ENCODE measurements at places on chromosomes 3 and 15.

- DNase-seq = no peak
These were observed 29.1 kb upstream of the TBC1D23 start for GRCh38 chr3:100231668-100232067.

- DNase-seq = peak; percentile 73
These were observed 34.3 kb downstream of the IRAK2 start for GRCh38 chr3:10198761-10199649.

DNA sequence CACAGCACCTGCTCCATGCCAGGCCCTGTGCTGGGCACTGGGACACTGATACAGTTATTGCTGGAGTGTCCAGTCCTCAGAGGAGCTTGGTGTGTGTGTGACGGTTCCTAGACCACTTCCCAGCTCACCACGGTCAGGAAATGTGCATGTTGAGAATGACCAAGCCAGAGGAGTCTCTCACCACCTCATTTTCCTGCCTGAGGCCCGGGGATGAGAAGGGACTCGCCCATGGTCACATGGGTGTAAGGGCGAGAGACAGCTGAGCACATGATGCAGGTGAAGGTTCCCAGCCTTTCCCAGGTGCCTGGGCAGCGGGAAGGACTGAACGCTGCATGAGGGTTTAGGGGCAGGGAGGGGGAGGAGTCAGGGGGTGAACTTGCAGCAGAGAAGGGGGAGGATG, 180.9 kb upstream of the TLE3 start:
- DNase-seq = no peak

DNA sequence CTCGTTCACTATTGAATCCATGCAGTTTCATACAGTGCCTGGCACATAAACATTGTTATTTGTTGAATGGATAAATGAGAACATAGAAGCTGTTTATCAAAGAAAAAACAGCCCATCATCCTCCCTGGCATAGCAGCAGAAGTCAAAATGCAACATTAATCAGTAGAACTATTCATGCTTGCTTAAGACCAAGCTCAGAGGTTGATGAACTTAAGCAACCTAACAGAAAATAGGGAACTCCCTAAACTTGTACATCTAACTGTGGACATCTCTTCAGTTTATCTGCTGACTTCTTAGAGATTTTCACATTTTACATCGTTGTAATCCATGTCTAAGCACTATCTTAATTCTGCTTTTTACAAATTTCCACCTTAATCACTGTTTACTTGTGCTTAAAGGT, 29.2 kb downstream of the SENP8 start:
- no peak for DNase-seq

GRCh38 chr3:148062590-148062989, 635.1 kb upstream of the AGTR1 start:
- DNase-seq = no peak

DNA sequence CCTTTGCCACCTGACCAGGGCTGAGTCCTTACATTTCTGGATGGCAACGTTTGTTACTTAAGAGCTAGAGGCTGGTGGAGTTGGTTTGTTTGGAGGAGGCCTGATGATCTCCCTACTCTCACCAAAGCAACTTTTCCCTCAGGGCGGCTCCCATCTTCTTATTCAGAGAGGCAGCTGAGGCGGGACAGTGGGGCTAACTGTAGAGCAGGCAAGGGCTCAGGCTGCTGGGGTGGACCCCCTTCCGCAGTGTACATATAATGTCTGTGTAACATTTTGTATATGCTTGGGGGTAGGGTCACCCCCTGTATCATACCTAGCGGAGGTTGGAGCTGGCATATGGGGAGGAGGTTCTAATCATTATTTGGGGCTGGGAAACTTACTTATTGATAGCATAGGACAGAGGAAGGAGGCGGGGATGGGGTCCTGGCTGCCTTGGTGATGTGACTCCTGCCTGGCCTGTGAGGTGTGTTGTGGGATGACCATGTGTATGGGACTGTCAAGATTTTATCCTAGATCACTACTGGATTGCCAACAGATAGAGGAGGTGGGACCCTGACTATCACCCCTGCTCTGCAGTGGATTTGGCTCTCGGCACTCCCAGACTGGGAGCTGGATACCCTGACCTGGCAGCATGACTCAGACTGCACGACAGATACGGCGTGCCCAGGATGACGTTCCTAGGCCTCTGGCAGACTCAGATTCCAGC, 52.5 kb upstream of the UBE2Q2 start:
- DNase-seq = no peak

GRCh38 chr15:34014556-34014955, 24.4 kb downstream of the AVEN start:
- no peak for DNase-seq

DNA sequence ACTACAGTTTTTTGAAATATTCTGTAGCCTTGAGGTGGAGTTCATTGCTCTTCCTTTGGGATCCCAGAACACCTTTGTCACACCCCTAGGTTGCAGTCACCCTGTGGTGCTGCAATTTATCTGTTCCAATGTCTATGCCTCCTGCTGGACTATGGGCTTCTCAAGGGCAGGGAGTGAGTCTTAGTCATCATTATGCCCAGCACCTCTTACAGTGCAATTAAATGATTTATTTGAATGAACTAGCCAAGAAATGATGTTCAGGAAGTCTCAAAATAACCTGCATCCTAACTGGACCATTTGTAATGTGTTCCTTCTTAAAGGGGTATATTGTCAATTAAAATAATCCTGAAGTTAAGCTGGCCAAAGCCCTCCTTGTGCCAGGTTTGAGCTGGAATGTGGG, 28.5 kb downstream of the SHC4 start:
- DNase-seq = no peak

GRCh38 chr15:100941536-100941935, 22.4 kb downstream of the LRRK1 start:
- no peak for DNase-seq

GRCh38 chr3:101988596-101988995, 139.3 kb downstream of the NFKBIZ start:
- DNase-seq = peak; percentile 21

DNA sequence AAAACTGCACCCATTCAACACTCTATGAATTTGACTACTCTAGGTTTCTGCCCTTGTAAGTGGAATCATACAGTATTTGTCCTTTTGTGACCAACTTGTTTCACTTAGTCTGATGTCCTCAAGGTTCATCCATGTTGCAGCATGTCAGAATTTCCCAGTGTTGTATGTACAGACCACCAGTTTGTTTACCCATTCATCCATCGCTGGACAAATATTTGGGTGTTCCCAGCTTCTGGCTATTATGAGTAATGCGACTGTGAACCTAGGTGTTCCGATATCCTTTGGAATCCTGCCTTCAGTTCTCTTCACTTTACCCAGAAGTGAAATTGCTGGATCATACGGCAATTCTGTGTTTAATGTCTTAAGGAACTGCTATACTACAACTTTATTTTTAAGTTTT, 12.6 kb downstream of the RPL32 start:
- DNase-seq = no peak

- no peak for DNase-seq
These were observed 26.5 kb downstream of the NEO1 start for GRCh38 chr15:73078722-73079121.

DNA sequence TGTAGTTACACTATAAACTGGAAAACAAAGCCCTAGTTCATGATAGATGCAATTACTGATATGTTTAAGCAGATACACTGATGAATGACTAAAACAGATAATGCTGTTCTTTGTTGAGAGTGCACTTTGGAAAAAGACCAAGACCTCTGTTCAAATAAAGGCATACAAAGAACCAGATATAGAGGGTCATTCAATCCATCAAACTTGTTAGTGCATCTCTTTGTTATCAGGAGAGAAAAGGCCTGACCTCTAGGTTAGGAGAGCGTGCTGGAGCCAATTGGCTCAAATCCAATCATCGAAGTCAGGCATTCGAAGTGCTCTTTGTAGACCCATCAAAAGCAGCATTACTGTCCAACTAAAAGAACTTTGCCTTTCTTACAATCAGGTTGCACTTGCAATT, 124.2 kb downstream of the TFG start:
- no peak for DNase-seq

DNA sequence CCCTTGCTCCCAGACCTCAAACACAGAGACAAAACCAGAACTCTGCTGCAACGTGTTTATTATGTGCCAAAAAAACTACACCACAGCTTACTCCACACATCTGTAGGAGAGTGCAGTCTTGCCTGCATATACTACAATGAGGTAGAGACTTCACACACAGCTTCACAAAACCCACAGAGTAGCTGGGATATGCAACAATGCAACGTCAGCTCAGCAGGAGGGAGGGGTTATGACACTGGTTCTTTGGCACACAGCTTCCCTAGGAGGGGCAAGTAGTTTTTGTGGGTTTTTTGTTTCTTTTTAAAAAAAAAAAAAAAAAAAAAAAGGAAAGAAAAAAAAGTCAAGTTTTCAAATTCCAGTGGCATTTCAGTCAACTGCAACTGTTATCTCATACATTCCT, 2.9 kb upstream of the RPS17 start:
- no peak for DNase-seq

GRCh38 chr15:90222547-90222946, 11.2 kb downstream of the CIB1 start:
- no peak for DNase-seq

- no peak for DNase-seq
These were observed 6.3 kb downstream of the DNAH1 start for GRCh38 chr3:52322466-52322865.

DNA sequence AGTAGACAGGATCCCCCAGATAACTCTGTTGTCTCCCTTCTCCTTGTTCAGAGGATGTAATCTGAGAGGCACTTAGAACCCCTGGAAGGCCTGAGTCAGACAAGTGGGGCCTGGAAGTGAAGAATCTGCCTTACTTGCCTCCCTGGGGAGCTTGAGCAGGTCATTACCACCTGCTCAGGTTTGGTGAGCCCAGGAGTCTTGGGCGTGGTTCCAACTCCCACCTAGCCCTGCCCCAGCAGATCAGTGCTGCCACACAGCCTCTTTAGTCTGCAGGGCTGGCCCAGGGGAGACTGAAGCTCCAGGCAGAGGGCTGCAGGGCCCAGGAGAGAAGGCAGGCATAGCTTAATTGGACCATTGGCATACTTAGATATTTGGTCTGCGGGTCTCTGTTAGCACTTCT, 230.0 kb downstream of the ERC2 start:
- no peak for DNase-seq

- DNase-seq = no peak
These were observed 148.0 kb downstream of the RPLP1 start for GRCh38 chr15:69600556-69601085.

DNA sequence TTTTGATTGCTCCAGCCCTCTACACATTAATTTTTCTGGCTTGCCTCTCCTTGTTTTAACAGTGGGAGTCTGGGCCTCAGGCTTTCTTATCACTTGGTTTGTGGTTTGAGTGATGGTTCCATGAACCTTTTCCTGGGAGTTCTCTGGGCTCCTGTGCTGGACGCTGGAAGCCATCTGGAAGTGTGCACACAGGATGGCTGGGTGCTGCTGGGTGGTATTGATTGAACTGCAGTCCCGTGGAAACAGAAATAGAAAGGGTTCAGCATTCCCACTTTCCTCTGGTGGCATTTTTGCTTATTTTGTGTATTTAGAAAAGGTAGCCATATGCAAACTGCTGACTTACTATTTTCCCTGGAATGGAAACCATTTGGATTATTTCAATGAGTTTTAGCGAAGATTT, 25.6 kb downstream of the MITF start:
- DNase-seq = no peak

- DNase-seq = no peak
These were observed 100.7 kb upstream of the IL12A start for GRCh38 chr3:159887911-159888310.

GRCh38 chr3:194588236-194588635, 45.0 kb downstream of the TMEM44 start:
- no peak for DNase-seq

DNA sequence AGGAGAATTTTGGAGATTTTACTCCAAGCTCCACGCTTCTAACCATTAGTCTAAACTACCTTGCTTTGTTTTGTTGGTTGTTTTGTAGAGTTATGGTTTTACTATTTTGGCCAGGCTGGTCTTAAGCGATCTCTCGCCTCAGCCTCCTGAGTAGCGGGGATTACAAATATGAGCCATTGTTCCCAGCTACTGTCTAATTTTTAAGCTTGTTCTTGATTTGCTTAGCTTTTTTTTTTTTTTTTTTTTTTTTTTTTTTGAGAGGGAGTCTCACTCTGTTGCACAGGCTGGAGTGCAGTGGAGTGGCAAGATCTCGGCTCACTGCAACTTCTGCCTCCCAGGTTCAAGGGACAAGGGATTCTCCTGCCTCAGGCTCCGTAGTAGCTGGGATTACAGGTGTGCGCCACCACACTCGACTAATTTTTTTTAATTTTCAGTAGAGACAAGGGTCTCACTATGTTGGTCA, 28.5 kb downstream of the EFCAB12 start:
- DNase-seq = peak; percentile 22

DNA sequence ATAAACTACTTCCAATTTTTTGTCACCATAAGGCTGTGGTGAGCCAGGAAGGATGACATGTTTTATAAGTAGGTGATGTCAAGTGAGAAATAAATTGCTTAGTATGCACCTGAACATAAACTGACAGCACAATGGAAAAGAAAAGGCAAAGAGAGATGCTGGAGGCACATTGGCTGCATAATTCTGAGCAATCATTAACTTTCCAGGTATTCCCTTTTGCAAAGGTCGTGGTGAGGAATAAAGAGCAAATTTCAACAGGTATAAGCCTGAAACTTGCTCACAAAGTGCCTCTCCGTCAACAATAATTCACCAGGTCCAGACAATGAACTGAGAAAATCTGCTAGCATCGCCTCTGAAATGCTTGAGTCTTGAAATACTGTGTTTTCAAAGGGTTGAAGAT, 48.2 kb downstream of the ITGB5 start:
- no peak for DNase-seq

Measured in activated naive CD8-positive, alpha-beta T cell treated with anti-CD3 and anti-CD28 coated beads for 36 hours (primary cell).